ENCODE measurements at places on chromosomes 6 and 20. TPM values are rescaled to one million over a fixed set of nuclear protein-coding genes. Genes with fewer than 3 reads are reported as not detected.

BTNL2 gene
- not detected for total RNA-seq

SIRPB1 gene
- 0.57 TPM for total RNA-seq

RFX6 gene
- total RNA-seq, result not detected

TCF15 gene
- total RNA-seq, result not detected

JAG1 gene
- 50.9 TPM for total RNA-seq

KIAA1755 gene
- total RNA-seq, result 0.14 TPM

CST2 gene
- 0.44 TPM for total RNA-seq

ZNF311 gene
- total RNA-seq, result 0.37 TPM

NEURL2 gene
- 0.79 TPM for total RNA-seq

ADGB gene
- total RNA-seq, result not detected

JPH2 gene
- 0.83 TPM for total RNA-seq

CLPSL2 gene
- total RNA-seq, result not detected

E2F3 gene
- total RNA-seq, result 13.0 TPM

SNHG17 gene
- total RNA-seq, result 202 TPM

CDC5L gene
- total RNA-seq, result 11.8 TPM

KHDRBS2 gene
- not detected for total RNA-seq

KHDC1 gene
- 3.8 TPM for total RNA-seq

POM121L2 gene
- not detected for total RNA-seq

CD164 gene
- total RNA-seq, result 97.2 TPM

SLC26A8 gene
- total RNA-seq, result not detected
